Fibroblast of gingiva (primary cell): ENCODE measurements at places on chromosomes 6 and 20.

DNA sequence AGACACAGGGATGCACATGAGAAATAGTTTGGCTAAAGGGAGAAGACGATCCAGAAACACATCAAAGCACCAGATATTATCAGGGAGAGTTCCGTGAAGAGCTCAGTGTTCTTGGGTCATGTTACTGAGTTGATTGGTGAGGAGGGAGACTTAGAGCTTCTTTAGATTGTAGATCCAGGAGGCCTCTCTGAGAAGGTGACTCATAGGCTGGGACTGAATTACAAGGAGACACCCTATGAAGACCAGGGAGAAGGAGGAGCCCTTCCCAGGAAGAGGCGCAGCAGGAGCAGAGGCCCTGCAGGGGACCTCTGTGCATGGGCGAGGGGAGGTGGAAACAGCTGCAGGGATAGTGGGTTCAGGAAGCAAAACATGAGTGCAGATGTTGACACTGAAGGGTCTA, 196.5 kb downstream of the SLC24A3 start:
- no peak for DNase-seq

DNA sequence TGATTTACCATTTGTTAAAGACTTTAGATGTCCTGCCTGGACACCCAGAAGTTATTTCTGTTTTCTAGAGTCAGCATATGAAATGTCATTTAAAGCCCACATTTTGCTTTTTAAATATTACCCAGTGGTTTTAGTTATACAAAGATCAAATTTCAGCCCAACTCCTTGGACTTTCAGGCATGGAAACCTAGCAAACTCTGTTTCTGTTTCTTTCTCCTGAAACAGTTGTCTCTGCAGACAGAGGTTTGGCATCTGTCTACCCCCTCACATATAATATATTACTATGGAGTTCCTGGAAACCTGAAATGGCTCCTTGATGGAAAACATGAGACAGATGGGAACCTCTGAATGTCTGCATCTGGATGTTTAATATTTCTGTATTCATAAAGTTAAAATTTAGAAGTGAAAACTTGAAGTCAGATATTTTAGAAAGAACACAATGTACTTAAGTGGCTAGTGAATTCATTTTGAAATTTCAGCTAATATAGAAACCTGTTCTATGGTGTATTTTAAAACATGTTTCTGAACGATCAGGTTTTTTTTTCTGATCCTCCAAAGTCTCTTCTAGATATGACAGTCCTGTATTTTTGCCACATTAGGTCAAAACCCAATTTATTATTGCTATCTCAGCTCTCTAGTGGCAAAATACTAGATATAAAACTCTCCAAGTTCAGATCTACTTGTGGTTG, 743.3 kb downstream of the CD109 start:
- no peak for DNase-seq

- DNase-seq, result no peak
These were observed 108.4 kb downstream of the RTN4IP1 start for GRCh38 chr6:106520711-106521401.

- no peak for DNase-seq
These were observed 16.8 kb downstream of the CEP250 start for GRCh38 chr20:35472209-35472608.
